Stomach (tissue), 19 donors: ENCODE measurements at places on chromosomes 7 and 10. TPM values are rescaled to one million over a fixed set of nuclear protein-coding genes. Genes with fewer than 3 reads are reported as not detected.

- DNase-seq = no peak
These were observed 30.5 kb downstream of the PPIF start for GRCh38 chr10:79377557-79378382.

The ENKUR gene
- total RNA-seq = not detected

- peak; percentile 26 for DNase-seq
These were observed 290.8 kb upstream of the PCDH15 start for GRCh38 chr10:55091691-55092328.

- peak; percentile 83 for DNase-seq
These were observed 99.6 kb upstream of the DIP2C start for GRCh38 chr10:788796-789748.

- DNase-seq = no peak
These were observed 22.2 kb upstream of the PARP12 start for GRCh38 chr7:140084972-140085371.

The COL13A1 gene
- 8.8 TPM for total RNA-seq

DNA sequence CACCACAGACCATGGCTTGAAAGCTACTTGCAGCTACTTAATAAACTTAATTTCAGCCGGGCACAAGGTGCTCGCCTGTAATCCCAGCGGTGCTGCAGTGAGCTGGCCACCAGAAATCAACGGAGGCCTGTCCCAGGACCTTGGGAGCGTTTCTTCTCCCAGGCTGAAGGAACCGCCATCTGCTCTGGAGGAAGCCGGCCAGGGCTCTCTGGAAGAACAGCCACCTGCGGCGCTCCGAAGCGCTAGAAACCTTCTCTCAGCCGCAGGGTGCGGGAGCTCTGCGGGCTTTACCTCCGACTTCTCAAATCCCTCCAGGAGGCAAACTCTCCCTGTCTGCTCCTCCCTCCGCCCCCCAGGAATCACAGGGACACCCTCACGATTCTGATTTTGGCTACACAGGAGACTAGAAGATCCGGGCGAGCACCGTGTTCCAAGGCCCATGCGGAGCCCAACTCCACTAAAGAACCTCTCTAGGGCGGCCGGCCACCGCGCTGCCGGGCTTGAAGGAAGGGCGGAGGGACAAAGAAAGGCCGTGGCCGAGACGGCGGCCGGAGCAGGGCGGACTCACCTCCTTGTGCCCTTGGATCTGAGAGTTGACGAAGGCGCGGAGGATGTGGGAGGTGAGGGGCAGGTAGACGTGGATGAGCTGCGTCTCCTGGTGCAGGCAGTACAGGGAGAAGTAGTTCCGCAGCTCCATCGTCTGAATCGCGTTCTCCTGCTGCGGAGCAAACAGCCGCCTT is 14.4 kb downstream of the NUDT1 start:
- DNase-seq = no peak
